ENCODE measurements at places on chromosomes 3 and 15.

GRCh38 chr3:13009946-13010315 is 63.3 kb downstream of the IQSEC1 start:
- no peak for DNase-seq

DNA sequence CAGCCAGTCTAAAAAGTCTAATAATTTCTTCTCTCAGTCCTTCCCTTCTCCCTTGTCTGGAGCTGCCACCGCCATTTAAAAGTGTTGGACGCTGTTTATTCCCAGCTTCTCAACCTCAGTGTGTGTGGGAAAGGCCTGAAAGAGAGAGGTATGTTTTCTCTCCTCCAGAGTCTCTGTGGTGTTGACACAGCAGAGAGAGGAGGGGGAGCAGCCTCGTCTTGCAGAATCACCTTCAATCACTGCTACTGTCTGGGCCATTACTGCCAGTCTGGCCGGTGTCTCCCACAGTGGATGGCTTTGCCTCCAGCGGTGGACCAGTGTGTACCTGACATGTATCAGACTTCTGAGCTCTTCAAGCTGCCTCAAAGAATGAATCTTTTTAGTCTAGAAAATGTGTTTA is 101.4 kb upstream of the TRIM42 start:
- DNase-seq: no peak

DNA sequence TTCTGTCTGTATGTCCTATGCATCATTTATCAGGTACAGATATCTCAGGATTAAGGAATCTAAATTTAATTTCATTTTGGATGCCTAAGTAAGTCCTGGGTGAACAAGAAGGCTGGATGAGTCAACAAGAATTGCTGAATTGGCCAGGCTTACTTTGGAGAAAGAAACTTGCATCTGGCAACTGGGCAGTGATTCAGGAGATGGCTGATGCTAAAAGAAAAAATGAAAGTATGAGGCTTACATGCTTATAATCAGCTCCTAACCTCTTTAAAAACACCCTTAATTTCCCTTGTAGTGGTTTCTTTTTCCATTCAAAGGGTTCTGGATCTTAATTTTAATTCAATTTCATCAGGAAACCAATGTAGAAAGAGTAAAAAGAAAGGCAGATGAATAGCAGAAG is 228.8 kb upstream of the PEX5L start:
- no peak for DNase-seq

GRCh38 chr15:92808598-92809063 is 91.5 kb upstream of the CHD2 start:
- peak; percentile 83 for DNase-seq

- DNase-seq: no peak
Measured at GRCh38 chr15:39363761-39364586, 216.9 kb upstream of the THBS1 start.

GRCh38 chr15:48371961-48372360 is 40.7 kb downstream of the DUT start:
- no peak for DNase-seq

DNA sequence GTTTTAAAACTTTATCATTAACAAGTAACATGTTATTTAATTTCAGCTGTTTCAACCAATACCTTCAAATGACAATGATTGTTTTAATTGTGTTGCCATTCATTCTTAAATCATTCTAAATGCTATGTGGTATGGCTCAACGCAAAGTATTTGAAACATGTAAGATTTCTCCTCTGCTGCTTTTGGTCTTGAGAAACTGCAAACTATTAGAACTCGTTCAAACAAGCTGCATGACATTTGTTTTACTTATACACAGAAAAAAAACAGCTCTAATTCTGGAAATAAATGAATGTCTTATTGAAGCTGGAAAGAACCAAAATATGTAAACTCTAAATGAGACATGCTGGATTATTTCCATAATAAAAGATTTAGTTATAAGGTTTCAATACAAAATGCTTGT is 29.3 kb downstream of the FBN1 start:
- no peak for DNase-seq

DNA sequence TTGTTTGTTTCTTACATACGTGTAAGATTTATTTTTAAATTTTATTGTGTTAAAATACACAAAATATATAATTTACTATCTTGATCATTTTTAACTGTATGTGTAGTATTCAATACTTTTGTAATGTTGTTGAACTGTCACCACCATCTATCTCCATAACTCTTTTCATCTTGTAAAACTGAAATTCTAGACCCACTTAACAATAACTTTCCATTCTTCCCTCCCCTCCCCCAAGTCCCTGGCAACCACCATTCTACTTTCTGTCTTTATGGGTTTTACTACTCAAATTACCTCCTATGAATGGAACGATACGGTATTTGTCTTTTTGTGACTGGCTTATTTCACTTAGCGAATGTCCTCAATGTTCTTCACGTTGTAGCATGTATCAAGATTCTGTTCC is 262.1 kb upstream of the CHRM5 start:
- no peak for DNase-seq

DNA sequence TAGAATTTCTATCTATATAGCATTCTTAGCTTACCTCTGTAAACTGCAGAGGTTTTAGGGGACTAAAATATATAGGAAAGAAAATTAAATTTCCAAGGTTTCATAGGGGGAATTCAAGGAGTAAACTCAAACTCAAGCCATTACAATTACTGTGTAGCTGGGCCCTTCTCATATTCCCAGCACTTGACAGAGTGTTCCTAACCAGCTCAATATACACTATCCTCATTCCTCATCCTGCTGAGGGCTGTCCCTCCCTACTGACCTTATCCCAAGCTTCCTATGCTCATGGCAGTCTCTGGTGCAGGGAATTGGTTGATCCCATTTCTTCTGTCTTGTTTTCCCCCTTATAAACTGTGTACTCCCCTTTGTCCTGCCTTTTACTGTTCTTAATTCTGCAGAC is 33.9 kb downstream of the NXPE3 start:
- DNase-seq: no peak

- DNase-seq: no peak
Measured at GRCh38 chr3:153103406-153103945, 58.5 kb upstream of the RAP2B start.

- DNase-seq: peak; percentile 92
Measured at GRCh38 chr3:124860599-124860998, 26.6 kb downstream of the ITGB5 start.

DNA sequence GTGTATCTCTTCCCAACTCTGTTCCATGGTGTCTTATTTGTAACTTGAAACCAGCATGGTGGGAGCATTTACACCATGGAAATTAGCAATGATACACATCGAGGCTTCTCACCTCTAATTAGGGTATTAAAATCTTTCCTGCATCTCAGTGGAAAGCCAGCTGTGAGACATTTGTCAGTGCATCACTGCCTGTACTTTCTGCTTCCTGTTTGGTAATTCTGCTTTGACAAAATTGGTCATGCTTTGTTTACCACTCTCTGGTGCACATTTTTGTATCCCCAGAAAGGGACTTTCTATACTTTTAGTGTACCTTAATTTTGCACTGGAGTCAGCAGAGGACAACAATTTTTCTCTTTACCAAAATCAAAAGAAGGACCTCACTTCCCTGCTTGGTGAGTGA is 402.1 kb downstream of the PDCD6IP start:
- DNase-seq: no peak

- no peak for DNase-seq
Measured at GRCh38 chr15:55007561-55007960, 189.2 kb downstream of the RSL24D1 start.

DNA sequence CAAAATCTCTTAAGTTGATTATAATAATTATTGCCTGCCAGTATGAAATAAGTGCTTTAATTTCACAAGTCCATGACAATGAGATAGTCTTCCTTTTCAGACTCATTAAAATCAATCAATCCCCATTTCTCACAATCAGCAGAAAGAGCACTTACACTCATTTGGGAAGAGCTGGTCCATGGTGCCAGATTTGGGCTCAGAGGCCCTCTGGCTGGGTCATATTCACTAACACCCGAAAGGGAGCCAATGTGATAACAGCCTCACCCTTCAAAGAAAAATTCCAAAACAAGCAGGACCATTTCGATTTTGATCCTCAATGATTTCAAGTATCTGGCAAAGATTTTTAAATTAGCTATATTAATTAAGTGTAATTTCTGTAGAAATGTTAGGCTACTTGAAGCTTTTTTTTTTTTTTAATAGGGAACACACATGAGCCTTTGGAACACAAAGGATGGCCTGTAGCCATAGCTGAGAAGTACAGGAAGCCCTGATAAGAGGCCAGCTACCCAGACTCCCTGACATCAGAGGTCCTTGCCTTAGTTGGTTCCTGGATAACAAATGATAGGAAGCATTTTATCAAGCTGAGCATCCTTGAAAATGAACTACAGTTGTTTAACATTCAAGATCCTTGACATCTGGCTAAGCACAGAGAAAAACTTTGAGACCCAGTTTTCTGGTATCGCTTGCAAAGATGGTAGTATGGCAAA is 17.1 kb downstream of the MCF2L2 start:
- DNase-seq: no peak

GRCh38 chr15:60052796-60053195 is 48.7 kb downstream of the FOXB1 start:
- no peak for DNase-seq

DNA sequence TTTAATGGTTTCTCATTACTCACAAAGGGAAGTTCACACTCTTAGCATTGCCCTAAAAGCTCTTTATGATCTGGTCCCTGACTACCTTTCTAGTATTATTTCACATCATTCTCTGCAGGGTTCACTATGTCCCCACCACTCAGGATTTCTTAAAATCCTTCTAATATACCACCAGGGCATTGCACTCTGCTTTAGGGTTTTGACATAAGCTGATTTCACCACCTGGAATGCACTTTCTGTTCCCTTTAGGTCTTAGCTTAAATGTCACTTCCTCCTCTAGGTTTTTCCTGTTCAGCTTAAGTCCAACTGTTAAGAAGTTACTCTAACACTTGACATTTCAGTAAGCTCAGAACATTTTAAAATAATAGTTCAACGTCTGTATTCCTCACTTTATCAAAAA is 81.7 kb downstream of the HCN4 start:
- no peak for DNase-seq

DNA sequence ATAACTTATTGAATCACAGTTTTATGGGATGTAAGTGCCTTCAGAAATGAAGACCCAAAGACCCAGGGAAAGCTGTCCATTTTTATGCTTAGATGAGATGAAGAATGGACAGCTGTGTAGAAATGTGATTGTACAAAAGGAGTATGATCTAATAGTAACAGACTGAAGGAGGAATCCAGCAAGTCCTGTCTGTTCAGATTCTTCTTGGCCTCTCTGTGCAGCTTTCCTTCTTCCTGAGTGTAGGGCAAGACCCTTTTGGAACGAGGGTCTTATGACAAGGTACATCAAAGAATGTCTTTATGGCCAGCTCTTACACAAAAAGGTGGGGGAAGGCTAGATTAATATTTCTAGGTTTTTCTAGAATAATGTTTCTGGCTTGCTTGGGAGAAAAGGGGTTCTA is 1.4 kb upstream of the KIF23 start:
- DNase-seq: no peak

DNA sequence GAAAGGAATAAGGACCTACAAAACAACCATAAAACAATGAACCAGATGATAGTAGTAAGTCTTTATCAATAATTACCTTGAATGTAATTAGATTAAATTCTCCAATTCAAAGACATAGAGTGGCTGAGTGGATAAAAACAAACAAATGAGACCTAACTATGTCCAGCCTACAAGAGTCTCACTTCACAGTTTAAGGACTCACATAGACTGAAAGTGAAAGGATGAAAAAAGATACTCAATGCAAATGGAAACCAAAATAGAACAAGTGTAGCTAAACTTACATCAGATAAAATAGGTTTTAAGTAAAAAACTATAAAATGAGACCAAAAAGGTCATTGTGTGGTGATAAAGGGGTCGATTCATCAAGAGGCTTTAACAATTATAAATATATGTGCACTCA is 21.9 kb upstream of the NR1I2 start:
- no peak for DNase-seq

GRCh38 chr3:157754451-157754850 is 251.2 kb upstream of the VEPH1 start:
- no peak for DNase-seq

GRCh38 chr3:195160908-195161434 is 110.0 kb downstream of the XXYLT1 start:
- no peak for DNase-seq

DNA sequence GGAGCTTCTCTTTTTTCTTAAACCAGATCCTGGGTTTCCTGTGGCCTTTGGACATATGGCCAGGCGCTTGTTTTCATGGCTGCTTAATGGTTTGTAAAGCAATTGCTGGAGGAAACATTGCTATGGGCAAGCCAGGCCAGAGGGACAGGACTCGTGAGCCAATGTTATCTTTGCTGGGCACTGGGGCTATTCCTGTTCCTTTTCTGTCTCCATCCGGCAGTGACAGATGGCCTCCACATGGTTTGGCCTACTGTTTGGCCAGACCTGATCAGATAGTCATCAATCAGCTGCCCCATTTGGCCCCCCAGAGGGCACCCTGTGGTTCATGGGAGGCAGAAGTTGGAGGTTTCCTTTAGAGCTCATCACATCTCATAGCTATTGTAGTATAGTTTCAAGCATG is 326.1 kb upstream of the ROPN1 start:
- DNase-seq: no peak

GRCh38 chr3:49296781-49297411 is 19.9 kb upstream of the C3orf62 start:
- DNase-seq: no peak

DNA sequence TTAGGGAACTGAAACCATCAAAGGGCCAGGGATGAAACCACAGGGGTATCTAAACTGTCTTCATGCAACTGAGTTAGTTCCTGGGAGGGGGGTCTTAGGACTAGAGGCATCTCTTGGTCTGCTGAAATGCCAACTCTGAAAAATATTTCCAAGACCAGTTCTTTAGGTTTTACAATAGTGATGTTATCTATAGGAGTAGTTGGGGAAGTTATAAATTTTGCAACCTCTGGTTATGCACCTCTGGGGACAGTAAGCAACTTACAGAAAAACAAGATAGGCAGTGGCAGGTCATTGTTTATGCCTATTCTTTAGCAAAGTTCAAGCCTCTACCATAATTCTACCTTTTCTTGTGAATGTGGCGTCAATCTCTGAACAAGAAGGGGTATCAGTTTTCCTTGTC is 60.5 kb upstream of the MINAR1 start:
- no peak for DNase-seq

DNA sequence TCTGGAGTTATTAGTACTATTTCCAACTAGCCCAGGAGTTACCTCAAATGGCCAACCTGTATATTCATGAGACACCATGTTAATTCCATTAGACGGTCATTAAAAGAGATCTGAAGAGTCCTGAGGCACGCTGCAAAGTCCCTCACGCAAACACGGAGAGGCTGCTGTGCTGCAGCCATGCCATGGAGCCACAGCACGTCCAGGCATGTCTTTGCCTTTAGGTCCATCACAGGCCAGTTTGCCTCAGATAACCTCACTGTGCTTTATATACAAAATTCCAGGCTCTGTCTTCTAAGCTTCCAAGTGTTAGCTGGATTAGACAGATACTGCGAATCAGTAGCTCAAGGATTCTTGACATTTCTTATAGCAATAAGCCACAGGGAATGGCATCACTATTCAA is 9.8 kb upstream of the PLAAT1 start:
- no peak for DNase-seq
